ENCODE measurements at places on chromosomes 2 and 18.

DNA sequence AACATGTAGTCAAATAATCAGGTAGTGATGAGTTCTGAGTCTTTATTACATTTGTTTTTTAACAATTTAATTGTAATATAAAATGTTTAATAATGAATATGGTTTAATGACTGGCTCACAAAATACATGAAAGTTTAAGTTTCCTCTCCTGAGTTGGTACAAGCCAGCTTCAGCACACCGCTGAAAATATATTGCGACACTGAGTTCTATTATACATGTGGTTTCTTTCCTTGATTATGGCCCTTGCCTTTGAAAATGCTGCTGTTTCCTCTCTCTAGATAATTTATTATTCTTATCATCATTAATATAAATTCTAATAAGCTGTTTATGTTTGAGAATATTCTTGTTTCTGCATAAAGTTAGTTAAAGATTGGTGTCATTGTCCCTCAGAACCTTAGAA, 249.3 kb downstream of the PARD3B start:
- peak; percentile 44 for DNase-seq

GRCh38 chr18:62357079-62357719, 32.1 kb downstream of the TNFRSF11A start:
- no peak for DNase-seq

DNA sequence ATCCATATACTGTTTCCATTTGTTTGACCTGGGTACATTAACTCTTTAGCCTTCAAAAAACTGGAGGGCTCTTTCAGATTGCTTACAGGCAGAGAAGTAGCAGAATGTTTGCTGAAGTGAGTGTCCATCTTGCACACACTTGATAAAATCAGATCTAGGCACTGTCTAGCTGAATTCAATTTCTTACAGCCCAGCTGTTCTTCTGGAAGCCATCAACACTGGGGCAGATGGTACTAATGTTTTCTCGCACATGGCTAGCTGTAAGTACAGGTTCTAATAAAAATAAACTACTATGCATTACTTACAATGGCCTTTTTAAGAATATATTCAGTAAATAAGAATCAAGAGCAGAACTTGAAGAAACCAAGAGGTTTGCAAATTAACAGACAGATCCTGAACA, 175.9 kb downstream of the NBAS start:
- DNase-seq, result no peak

GRCh38 chr2:173819852-173820251, 145.3 kb downstream of the SP3 start:
- no peak for DNase-seq

DNA sequence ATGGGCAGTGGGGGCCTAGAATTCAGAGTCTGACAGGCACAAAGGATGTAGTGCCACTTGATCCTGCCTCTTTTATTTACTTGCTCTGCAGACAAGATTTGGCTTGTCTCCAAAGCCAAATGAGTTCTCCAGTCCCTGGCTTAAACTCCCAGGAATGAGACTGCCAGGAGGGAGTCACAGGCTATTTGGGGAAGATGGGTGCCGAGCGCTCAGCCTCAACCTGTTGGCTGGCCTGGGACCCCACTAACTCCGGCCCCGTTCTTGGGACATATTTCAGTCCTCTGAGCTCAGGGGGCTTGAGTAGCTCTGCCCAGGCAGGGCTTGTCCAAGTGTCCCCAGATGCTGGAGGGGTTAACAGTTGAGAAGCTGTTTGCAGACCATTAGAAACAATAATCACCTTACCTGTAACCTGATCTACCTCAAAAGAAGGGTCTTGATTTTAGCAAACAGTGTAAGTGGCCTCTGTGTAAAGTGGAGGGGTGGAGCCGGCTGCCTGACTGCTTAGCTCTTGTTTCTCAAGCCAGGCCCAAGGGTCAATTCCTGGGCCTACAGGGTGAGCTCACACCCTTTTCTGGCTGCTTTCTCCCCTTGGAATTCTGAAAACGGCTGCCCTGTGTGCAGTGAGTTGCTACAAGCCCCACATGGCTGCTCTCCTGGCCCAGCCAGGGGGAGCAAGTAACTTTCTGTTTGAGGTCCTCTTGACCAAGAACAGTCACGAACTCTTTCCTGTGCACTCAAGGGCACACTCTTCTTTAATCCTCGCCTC, 27.1 kb upstream of the FZD5 start:
- DNase-seq, result peak; percentile 14

DNA sequence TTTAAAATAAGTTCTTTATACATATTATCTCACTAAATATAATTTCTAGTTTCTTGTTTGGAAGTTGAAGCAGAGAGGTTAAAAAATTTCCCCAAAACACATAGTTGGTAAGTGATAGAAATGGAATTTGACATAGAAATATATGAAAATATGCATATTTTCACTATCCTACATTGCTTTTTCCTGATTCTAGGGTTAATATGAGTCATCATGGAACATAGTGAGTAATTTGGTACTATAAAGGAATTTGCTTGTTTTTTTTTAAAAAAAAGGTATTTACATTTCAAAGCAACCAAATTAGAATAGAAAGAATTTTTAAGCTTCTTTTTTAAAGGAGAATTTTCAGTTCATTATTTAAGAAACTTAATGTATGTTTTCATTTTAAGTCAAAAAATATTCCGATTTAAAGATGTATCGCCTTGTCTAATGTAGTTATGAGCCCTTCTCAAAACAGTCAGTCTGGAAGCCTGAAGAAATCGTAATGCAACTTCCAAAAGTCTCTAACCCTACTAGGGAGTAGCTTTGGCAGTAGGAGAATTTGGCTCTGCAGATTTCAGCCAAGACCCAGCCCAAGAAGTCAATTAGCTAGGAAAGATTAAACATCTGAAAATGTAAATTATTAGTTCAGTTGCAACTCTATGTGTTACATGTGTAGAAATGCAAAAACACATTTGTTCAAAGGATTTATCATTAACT, 147.3 kb downstream of the RDH14 start:
- DNase-seq, result peak; percentile 39

DNA sequence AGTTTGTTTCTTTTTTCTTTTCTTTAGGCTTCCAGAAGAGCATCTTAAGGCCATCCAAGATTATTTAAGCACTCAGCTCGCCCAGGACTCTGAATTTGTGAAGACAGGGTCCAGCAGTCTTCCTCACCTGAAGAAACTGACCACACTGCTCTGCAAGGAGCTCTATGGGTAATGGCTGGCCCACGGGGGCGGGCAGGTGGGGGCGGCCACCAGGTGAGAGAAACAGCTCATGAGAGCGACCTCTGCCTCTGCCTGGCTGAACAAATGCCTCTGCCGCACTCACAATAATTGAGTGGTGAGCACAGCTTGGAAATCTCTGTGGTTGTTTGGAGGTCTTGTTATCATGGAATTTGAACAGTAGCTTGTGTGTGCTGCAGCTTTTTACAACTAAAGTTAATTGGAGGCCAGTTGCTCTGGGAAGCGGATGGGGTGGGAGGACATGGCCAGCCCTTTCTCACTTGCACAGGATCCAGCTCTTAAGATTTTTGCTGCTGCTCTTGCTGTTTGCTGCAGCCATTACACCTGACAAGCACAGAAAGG, 70.4 kb downstream of the INPP5D start:
- DNase-seq, result no peak

DNA sequence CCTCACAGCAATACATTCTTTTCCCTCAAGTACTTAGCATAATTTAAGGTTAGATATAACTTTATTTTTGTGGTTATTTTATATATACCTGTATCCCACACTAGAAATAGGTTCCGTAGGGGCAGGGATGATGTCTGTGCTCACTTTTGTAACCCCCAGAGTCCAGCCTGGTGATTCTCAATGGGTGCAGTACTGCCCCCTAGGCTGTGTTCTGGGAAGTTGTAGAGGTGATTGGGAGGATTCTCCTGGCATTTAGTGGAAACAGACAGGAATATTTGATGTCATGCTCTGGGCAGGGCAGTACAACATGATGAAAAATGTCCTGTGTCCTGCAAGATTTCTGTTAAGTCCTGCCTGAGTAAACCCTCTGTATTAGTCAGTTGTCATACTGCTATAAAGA, 333.3 kb downstream of the PLCL1 start:
- no peak for DNase-seq

- DNase-seq, result no peak
These were observed 19.5 kb upstream of the CELF4 start for GRCh38 chr18:37584952-37585695.

- no peak for DNase-seq
These were observed 399.4 kb upstream of the CELF4 start for GRCh38 chr18:37964885-37965571.

- DNase-seq, result peak; percentile 40
These were observed 79.8 kb downstream of the RHOB start for GRCh38 chr2:20526708-20527107.

DNA sequence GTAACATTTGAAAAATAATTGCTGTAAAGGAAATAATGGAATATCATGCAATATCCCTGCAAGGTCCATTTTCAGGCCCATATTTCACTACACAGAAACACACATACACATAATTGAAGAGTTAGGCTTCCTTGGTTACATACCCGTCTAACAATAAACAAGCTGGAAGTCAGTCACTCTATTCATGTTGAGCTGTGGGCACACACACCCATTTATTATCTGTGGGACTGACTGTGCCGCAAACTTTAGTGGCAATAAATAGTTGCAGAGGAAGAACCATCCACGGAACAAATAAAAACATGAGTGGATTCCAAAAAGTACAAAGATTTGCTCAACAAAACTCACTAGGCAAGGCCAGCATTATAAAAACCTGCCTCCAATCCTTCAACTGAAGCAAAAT, 24.8 kb downstream of the PID1 start:
- DNase-seq, result no peak

DNA sequence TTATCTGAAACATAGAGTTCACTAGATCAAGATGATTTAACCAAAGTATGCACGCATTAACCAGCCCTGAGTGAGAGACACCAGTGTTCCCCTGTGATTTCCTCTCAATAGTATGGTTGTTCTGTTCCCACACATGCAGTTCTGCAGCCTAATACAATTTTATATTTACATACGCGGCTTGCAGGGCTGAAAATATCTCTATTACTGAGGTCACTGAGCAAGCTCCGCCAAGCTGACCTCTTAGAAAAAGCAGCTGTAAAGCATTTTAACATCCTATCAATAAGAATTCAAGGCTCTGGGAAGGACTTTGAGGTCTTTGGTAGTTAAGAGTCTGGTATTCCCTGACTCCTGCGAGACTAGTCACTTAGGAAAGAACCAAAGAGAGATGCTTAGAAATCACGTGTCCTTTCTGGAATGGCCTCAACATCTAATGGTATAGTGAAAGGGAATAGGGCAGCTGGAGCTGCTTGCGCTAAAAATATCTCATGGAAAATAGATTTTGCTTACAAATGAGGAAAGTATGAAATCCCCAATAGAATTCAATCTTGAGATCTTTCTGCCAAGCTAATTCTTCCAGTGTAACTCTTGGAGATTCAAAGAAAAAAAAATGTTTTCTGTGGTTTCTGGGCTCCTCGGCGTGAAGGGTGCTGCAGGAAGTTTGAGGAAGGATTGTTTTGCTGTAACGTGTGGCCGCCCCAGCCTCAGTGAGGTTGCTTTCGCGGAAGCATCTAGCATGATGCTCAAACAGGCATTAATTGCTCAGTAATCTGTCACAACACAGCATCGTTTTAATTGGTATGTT, 59.2 kb downstream of the DOCK10 start:
- DNase-seq, result peak; percentile 71

DNA sequence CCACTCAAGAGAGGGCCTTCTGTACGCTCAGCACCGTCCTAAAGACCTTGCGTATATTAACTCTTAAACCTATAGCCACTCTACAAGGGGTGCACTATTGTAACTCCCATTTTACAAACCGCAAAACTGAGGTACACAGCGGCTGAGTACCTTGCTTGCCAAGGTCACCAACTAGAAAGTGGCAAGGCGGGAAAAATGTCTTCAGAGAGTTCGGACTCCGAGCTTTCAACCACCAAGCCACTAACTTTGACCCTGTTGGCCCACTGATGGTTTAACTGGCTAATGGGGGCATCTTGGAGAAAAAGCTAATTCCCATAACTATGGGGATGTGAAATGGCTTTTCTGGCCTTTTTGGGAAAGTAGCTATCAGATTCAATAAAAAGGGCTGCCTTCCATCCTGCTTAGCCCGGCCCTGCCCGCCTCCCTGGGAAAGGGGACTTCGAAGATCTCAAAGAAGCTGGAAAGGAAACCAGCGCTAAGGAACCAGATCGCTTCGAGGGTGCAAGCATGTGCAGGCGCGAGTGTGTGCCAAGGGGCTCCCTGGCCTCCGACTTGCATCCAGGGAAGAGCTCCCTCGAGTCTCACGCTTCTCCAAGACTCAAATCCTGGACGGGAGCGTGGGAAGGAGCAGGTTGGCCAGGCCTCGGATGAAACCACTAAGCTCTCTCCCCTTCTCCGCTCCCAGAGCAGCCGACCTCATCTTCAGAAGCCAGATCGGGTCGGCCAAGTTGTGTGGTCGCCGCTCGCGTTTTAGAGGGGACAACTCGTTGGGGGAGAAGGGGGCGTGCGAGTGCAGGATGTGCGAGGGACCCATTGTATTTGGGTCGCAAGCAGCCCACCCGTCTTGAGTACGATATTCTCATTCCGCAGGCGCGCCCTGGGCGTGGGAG, 2.2 kb upstream of the SP5 start:
- no peak for DNase-seq

GRCh38 chr18:40006634-40007033, 1948.4 kb upstream of the PIK3C3 start:
- DNase-seq, result no peak

- DNase-seq, result peak; percentile 26
These were observed 9.1 kb downstream of the NEURL3 start for GRCh38 chr2:96495982-96496629.

DNA sequence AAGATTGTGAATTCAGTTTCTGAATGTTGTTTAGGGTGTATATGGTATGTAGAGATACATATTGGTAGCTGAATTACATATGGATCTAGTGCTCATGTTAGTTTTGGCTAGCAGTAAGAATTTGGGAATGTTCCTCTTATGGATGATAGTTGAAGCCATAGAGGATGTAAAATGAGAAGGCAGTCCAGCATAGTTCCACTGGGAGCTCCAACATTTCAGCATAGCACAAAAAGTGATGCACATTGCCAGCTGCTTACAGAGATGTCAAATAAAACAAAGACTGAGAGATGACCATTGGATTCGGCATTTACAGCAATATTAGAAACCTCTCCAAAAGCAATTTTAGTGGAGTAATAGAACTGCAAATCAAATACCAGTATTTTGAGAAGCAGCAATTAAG, 77.4 kb downstream of the EML4 start:
- no peak for DNase-seq

GRCh38 chr2:204452464-204453023, 92.7 kb upstream of the PARD3B start:
- DNase-seq, result peak; percentile 94

GRCh38 chr18:34990597-34990996, 50.6 kb upstream of the MAPRE2 start:
- peak; percentile 46 for DNase-seq

GRCh38 chr2:178292586-178292985, 98.3 kb downstream of the OSBPL6 start:
- DNase-seq, result no peak
